ENCODE measurements at places on chromosomes 16 and 17.

DNA sequence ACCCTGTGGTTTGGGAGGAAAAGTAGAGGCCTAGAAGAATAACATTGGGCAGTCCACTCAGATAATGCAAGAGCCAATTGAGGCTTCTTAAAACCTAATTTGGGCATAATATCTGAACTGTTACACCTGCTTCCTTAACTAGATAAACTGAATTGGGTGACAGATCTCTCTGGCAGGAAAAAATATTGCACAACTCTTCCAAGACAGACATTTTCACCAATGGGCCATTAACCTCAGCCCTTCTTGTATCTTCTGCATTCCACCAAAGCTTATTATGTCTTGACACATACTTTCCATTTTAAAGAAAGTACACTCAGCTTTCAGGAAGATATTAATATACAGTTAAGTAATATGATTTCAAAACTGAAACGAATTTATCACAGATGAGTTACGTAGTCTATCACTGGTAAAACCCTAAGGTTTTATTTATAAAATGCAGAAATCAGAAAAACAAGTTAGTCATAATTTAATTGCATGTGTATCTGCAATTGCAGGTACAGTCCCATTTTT is 79.9 kb upstream of the MON1B start:
- DNase-seq: no peak

GRCh38 chr16:28321700-28322411 is 29.5 kb downstream of the SBK1 start:
- peak; percentile 23 for DNase-seq

GRCh38 chr17:82875407-82875856 is 35.6 kb upstream of the ZNF750 start:
- no peak for DNase-seq

GRCh38 chr16:78170494-78170933 is 71.1 kb downstream of the WWOX start:
- DNase-seq: no peak

- no peak for DNase-seq
Observed at GRCh38 chr16:70678121-70678897, 7.5 kb downstream of the MTSS2 start.

- DNase-seq: no peak
Observed at GRCh38 chr16:22912654-22913053, 98.7 kb downstream of the HS3ST2 start.

- DNase-seq: peak; percentile 62
Observed at GRCh38 chr16:2194166-2194834, 2.1 kb downstream of the CASKIN1 start.

DNA sequence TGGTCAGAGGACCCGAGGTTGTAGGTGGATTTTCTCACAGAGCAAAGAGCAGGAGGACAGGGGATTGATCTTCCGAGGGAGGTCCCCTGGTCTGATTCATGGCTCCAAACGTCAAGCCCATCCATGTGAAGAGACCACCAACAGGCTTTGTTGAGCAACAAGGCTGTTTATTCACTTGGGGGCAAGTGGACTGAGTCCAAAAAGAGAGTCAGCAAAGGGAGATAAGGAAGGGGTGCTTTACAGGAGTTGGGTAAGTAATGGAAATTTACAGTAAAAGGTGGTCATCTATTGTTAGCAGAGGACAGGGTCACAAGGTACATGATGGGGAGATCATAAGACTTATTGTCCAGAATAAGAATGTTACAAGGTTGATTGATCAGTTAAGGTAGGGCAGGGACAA is 2285.8 kb downstream of the TP53TG3F start:
- no peak for DNase-seq

DNA sequence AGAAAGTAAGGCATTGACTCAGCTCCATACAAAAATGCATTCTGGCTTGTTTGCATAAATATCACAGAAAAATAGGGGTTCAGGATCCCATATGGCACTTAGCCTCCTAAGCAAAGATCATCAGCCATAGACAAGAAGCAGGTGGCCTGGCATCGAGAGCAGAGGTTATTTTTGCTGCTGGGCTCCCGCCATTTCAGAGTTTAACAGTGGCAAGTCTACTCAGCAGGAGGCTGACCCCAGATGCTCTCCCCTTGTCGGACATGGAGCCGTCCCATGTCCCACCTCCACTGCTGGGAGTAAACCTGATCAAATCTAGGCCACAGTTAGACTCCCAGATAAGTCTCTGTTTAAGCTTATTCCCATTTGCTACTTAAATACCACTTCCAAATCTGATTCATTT is 269.1 kb downstream of the FTO start:
- no peak for DNase-seq

DNA sequence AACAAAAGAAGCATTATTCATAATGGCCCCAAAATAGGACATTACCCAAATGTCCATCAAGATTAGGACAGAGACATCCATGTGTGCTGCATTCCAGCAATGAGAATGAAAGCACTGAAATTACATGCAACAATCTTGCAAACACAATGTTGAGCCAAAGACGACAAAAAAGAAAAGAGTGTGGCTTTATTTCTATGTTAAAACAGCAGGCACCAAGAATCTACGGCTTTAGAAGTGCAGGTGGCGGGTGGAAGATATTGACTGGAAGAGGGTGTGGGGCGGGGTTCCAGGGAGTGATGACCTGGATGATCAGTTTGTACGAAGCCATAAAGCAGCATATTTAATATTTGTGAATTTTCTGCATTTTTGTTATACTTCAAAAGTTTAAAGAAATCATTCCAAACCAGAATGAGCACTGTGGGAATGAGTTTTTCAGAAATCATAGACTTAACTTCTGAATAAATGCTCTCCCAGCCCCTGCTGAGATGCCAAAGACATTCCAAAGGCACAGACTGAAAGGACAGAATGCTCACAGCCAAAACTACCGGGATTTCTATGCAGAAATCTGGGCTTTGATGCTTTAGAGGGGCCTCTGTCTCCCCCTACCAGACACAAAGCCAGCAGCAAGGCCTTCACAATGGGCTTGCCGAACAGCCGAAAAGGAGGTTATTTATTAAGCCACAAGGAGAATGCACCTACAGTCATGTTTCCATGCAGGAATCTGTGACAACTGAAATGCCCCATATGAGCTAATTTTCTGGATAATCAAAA is 361.6 kb downstream of the GRIN2A start:
- no peak for DNase-seq

DNA sequence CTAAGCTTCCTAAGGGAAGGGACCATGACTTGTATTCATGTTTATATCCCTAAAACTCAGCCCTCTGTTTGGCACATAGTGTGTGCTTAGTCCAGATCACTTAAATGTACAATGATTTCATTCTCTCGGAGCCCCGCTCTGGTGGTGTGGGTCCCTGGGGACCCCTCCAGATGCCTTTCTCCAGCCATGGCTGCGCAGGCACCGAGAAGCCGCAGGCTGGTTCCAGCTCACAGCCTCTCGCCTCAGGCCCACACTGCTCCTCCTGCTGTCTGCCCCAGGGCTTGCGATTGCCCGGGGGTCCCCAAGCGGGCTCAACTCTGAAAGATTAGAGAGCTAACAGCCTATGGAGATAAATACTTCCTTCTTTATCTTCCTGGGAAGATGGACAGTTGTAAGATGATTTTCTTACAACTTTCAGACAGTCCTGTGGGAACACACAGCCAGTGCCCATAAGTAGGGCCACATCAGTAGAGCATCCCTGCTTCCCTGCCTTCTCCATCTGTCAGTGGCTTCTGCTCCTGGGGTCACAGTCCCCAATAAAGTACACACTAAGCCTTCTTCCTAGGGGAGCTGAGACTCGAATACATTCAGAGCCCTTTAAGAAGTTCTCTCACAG is 66.2 kb downstream of the CENPV start:
- DNase-seq: no peak

- no peak for DNase-seq
Observed at GRCh38 chr17:73318836-73319235, 7.0 kb upstream of the CDC42EP4 start.

GRCh38 chr17:69235338-69236058 is 6.9 kb upstream of the ABCA10 start:
- peak; percentile 70 for DNase-seq

DNA sequence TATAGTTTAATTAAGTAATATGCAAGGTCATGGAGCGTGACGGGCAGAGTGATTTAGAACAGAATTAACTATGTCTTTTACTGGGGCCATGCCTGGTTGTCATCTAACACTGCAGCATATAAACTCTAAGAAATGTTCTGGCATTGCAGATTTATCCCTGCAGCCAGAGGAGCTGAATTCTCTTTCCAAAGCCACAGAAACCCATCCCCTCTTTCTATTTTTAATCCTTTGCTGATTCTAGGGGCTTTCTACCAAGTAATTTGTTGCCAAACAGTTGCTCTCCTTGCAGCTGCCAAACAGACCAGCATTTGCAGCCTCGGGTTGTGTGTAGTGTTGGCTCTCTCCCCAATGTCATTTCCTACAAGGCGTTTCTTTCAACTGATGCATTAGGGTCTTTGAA is 243.2 kb upstream of the MON1B start:
- DNase-seq: no peak

DNA sequence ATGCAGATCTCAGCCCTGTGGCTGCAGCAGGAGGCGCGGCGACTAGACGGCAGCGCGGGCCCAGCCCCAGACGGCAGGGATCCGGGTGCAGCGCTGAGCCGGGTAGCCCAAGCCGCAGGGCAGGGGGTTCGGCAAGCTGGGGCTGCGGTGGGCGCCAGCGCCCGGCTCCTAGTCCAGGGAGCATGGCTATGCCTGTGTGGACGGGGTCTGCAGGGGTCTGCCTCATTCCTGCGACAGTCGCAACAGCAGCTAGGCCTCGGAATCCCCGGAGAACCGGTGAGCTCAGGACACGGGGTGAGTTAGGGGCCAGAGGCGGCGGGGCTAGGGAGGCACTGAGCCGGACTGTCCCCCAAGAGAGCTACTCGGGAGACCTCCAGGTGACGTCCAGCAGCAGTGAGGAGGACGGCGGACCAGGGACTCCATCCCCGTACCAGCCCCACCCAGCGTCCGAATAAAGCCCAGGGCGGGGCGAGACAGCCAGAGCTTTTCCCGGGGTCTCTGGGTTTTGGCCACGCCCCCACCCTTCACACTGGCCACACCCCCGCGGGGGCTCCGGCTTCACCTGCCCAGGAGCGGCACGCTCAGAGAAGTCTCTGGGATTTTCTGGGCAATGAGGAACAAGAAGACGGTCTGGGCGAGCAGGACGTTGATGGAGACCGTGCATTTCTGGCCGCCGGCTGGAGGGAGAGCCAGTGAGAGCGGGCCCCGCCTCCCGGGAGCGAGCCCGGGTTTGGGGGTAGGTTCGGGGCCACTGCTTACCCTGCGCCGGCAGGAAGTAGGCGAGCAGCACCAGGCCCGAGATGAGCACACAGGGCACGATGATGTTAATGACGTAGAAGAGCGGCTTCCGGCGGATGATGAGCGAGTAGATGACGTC is 1.1 kb downstream of the C17orf107 start:
- DNase-seq: no peak

DNA sequence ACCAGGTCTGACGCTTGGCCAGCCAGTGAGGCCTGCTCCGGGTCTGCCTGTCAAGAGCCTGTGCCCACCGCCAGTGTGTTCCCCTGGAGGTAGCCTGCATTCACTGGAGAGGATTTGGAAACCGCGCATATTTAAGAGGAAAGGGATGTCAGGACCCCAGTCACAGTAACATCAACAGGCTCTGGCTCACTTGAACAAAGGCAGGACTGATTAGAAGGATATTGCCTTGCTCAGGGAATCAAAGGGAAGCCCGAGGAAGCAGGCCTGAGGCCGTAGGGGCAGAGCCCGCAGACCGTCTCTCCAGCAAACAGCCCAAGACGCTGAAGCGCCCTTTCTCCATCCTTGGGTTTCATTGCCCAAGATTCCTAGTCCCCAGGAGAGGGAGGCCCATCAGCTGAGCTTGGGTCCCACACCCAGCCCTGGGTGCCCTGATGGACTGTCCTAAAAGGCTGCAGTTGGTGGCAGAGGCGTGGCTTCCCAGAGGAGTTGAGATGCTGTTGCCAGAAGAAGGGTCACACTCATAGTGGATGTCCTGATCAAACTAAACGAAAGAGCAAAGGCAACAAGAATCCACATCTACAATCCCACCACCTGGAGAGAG is 23.2 kb downstream of the NT5M start:
- no peak for DNase-seq

DNA sequence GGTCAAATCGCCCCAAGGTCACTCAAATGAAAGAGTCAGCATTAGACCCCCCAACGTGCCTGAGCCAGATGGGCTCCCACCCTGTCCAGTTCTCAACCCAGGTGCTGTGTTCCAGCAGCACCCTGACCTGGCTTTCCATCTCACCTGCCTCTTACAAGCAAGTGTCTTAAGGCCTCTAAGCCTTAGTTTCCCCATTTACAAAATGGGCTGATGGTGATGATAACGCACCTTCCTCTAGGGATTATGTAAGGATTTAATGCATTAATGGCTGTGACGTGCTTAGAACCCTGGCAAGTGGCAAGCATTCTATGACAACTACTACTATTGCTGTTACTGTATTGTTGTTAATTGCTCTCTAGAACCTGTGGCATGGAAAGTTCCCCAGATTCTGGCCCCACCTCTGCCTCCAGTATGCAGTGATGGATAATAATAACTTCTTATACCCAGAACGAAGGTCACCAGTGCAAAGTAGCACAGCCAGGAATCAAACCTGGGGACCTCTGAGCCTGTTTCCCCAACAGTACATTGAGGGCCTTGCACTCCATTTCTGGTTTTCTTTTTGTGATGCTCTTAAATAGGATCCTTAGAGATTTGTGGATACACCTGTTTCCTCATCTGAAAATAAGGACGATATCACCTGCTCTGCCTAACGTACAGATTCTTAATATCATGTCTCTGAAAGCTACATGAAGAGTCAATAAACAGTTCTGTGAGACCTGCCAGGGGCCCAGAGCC is 3.3 kb upstream of the SLC25A39 start:
- no peak for DNase-seq

- no peak for DNase-seq
Observed at GRCh38 chr17:73598212-73598611, 46.0 kb downstream of the SDK2 start.

GRCh38 chr17:3033741-3034577 is 29.4 kb downstream of the OR1D5 start:
- DNase-seq: no peak

DNA sequence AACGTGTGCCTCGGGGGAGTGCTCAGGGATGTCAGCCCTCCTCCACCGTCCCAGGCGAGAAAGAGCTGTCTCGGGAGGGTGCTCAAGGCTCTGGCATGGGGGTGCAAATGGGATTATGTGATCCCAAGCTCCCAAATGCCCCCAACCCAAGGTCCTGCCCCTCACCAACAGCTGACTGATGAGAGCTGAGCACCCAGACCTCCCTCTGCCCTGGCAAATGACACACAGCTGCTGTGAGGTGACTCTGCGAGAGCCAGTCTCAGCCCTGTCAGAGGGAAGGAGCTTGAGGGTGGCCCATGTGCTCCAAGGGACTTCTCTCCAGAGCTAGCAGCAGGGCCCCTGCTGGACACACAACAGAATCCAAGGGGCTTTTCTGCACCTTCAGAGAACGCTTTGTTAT is 7.7 kb downstream of the CDH5 start:
- no peak for DNase-seq

- DNase-seq: peak; percentile 85
Observed at GRCh38 chr16:8878523-8878911, 3.6 kb upstream of the LITAFD start.

All from HT1080 (cell line).